ENCODE measurements at places on chromosomes 4 and X.

DNA sequence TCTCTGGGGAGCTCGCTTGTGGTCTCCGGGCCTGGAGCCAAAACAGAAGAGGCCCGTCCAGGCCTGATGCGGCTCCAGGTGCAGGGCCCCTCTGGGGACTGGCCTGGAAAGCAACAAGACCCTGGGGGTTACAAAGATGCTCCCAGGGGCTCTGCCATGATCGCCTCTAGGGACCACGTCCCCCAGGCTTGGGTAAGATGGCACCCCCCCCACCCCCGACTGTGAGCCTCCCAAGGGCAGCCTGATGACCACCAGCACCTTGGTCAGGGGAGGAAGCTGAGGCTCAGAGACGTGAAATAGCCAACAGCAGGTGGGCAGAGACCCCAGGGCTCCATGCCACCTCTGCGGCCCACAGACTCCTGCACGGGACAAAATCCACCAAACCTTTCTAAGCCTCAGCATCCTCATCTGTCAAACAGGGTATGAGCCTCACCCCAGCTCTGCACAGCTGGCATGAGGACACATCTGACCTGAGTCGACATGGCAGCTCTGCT lies 25.4 kb downstream of the C4orf50 start:
- DNase-seq: no peak

GRCh38 chr4:177092807-177093206 lies 216.9 kb upstream of the NEIL3 start:
- no peak for DNase-seq

GRCh38 chrX:13053171-13053570 lies 8.8 kb upstream of the FAM9C start:
- no peak for DNase-seq

DNA sequence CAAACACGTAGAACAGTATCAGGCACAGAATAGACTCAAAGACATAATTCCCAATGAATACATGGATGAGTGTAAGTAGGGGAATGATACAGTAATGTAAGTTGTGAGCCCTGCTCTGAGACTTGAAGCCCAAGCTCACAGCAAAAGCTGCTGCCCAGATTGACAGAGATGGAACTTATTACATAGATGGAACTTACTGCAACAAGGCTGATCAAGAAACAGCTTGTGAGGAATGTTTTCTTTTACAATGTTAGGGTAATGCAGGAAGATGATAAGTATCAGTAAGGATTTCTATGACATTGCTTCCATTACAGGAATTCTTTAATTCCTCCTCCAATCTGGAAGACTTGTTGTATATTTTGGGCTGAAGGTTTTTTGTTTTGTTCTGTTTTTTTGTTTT lies 278.4 kb downstream of the IL15 start:
- no peak for DNase-seq

GRCh38 chr4:70816894-70817293 lies 22.8 kb downstream of the GRSF1 start:
- DNase-seq: no peak
